ENCODE measurements at places on chromosomes 5 and 9. TPM values are rescaled to one million over a fixed set of nuclear protein-coding genes. Genes with fewer than 3 reads are reported as not detected.

F12 gene
- total RNA-seq, result 0.81 TPM

ROPN1L gene
- 0.39 TPM for total RNA-seq

DNA sequence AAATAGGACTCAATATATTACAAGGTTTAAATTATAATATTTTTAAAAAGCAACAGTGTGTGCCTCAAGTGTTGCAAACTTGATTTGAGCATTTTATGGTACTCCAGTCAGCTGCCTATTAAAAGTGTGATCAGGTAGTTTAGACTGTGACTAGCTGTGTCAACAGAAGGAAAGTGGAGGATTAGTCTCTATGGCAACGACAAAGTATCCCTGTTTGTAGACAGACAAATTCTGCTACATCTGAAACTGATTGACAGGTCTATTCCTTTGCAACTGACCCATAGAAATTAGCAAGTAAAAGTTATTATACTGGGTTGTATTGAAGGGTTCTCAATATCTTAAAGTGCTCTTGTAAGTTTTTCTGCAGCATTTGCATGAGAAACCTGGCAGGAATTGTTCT is 249.8 kb upstream of the ARRDC3 start:
- H3K4me1 ChIP-seq, result no peaks in the 10 kb centered on the region
- H3K36me3 ChIP-seq, result no peaks in the 10 kb centered on the region
- H3K27ac ChIP-seq, result no peak overlapping the region
- no peak overlapping the region for H3K4me3 ChIP-seq
- H3K27me3 ChIP-seq, result no peaks in the 10 kb centered on the region

DNA sequence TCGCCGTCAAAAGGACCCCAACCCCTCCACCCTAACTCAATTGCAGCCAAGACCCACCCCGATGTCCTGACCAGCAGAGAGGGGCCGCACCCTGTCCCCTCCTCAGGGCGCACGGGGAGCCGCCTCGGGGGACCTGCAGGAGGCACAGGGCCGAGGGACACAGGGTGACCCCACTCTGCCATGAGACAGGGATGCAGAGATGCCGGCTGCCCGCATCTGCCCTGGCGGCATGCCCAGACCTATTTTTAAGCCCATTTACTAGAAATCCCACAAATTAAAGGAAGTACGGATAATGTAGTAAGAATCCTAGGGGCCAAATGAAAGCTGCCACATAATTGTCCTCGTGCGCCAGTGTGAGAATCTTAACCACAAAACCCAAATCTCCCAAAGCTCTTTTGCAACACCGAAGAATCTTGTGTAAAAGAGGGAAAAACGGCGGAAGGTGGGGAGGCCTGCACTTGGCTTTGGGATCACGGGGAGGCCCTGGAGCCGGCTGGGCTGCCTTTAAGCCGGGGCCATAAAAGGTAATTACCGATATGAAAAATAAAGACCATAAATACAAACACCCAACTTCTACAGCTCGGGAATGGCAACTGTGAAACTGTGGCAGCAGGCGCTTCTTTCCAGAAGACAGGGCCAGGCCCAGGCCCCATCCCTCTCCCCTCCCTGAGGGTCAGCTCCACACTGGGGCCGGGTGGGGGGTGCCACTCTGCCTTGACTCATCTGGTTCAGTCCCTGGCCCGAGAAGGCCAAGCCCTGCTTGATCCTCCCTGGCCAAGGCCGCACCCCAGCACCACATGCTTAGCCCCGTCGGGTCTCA is 35.0 kb downstream of the NACC2 start:
- H3K36me3 ChIP-seq, result no peaks in the 10 kb centered on the region
- no peak overlapping the region for H3K4me3 ChIP-seq
- no peaks in the 10 kb centered on the region for H3K27me3 ChIP-seq
- DNase-seq, result peak; percentile 84

PCSK1 gene
- total RNA-seq, result 0.92 TPM

- H3K27me3 ChIP-seq, result no peaks in the 10 kb centered on the region
- H3K36me3 ChIP-seq, result no peaks in the 10 kb centered on the region
- H3K27ac ChIP-seq, result no peak overlapping the region
- H3K4me3 ChIP-seq, result no peak overlapping the region
These were observed 512.4 kb upstream of the CHD1 start for GRCh38 chr5:99441235-99441634.

- no peaks in the 10 kb centered on the region for H3K27me3 ChIP-seq
- no peak for DNase-seq
- H3K27ac ChIP-seq, result no peak overlapping the region
- H3K36me3 ChIP-seq, result no peaks in the 10 kb centered on the region
These were observed 805.5 kb downstream of the EFNA5 start for GRCh38 chr5:106865279-106865678.

GRCh38 chr9:22446589-22446949 is at the start of gene DMRTA1:
Gene DMRTA1, plus strand, starts transcription at chr9:22446824. Its CDS starts 242 bp downstream, at chr9:22447066.
- H3K4me1 ChIP-seq, result no peaks in the 10 kb centered on the region
- no peaks in the 10 kb centered on the region for H3K27me3 ChIP-seq

Measured in A673 (cell line).